NCI-H1930 (cell line): ENCODE measurements at places on chromosomes 4 and X.

DNA sequence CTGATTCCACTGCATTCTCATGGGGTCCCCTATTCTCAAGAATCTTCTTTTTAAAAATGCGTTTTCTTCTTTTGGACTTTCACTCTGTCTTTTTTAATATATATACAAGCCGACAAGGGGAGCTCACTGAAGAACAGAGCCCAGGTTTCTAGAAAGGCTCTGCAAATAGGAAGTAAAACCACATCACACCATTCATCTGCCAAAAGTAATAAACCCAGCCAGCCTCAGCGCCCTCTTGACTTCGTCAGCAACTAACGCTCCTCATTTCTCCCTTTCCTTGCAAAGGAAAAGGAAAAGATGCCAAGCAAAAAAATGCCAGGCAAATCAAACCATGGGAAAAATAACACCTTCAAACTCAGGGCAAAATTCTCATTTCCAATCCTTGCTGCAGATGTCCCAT, 136.4 kb downstream of the HHIP start:
- no peak for DNase-seq

GRCh38 chr4:82335043-82335442, 38.7 kb downstream of the HNRNPD start:
- DNase-seq, result no peak

DNA sequence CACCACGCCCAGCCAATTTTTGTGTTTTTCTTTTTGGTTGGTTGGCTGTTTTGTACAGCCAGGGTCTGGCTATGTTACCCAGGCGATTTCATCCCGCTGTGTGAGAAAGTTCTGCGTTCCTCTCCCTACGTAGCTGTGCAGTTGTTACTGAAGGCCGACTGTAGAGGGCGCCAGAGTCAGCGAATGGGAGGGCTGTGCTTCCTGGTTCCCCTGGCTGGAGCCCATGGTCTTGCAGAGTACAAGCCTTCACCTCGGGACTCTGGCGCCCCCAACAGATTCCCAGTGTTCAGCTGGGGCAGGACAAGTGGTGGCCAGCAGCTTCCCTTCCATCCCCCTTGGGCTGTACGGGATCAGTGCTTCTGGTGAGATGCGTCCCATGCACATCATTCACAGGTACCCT, 5.6 kb upstream of the CT45A1 start:
- peak; percentile 83 for DNase-seq

GRCh38 chr4:157043131-157043530, 32.8 kb upstream of the GLRB start:
- DNase-seq, result no peak

DNA sequence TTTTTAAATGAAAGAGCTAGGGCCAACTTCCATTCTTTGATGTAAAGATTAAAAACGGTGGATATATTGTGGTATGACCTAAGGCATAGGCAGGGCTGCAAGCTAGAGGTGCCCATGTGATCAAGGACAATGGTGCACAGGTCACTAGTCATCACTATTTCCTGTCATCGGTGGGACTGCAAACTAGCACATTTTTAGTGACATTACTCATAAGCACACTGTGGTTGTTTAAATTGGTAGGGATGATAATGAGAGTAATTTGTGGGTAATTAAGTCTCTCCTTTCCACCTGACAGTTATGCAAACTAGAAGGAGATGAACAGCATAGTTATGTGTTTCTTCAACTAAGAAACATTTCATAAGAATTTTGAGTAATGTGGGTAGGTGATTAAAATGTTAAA, 85.4 kb downstream of the GPRIN3 start:
- DNase-seq, result no peak

DNA sequence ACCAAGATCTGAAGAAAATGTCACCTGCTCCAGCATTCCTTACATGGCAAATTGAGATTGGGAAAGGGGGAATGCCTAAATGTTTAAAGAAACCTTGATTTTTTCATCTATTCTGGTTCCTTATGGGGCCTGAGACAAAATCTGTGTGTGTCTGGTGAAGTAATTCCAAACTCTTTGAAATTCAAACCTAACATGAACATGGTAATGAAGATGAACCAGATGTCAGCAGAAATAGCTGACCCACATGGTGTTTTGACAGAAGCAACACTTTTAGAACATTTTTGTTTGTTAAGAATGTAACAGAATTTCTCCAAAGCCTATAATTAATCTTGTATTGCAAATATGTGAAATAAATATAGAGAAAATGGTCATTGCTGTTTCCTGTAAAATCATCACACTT, 133.0 kb downstream of the PARM1 start:
- no peak for DNase-seq

DNA sequence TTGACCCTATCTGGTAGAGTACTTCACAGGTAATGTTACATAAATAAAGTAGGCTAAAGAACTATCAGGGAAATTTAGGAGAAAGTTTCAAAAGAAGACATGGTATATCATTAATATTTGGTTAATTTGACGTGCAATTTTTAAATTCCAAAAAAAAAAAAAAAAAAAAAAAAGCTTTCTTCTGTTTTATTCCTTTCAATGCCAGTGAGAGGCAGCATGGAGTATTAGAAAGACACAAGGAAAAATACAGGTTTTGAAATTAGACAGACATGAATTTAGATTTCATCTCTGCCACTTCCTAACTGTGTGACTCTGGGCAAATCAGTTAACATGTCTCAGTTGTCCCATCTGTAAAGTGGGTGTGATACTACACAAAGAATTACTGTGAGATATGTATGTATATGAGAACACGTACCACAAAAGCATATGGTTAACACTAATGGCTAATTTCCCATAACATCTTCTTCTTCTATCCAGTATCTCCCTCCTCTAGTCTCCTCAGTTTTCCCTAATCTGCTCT, 132.5 kb downstream of the GPC3 start:
- DNase-seq, result no peak

GRCh38 chrX:103941201-103941975, 21.0 kb upstream of the TMSB15B start:
- DNase-seq, result no peak

- DNase-seq, result no peak
These were observed 20.4 kb downstream of the ADGRL3 start for GRCh38 chr4:61220556-61220955.

GRCh38 chr4:177275999-177276398, 33.7 kb upstream of the NEIL3 start:
- no peak for DNase-seq

DNA sequence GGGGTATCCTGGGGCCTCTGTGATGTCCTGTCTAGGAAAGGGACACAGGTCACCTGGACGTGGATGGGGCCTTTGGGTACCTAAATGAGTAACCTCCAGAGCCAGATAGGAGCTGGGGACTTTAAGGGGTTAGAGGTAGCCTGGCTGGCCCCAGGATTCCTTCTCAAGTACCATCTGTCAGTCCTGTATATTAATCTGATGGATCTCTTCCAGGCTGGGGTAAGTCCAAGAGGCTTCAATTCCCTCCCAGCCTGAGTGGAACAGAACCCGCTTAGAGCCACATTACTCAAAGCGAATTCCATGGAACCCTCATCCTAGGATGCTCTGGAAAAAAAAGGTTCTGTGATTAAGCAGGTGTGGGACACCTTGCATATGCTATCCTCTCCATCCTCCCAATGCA, 24.8 kb upstream of the MAP3K15 start:
- no peak for DNase-seq

DNA sequence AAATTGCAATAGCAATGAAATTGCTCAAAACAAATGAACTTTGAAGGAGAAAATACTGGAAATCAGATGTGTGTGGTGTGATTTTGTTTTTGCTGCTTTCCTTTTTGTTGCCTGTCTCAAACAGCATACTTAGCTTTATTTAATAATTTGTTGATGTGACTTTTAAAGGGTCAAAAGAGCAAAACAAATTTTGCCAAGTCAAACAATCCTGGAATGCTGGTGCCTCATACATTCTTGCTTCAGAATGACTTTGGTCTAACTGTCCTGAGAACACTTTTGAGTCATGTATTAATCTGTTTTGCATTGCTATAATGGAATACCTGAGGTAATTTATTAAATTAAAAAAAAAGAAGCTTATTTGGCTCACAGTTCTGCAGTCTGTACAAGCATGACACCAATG, 3.4 kb downstream of the PF4V1 start:
- no peak for DNase-seq

DNA sequence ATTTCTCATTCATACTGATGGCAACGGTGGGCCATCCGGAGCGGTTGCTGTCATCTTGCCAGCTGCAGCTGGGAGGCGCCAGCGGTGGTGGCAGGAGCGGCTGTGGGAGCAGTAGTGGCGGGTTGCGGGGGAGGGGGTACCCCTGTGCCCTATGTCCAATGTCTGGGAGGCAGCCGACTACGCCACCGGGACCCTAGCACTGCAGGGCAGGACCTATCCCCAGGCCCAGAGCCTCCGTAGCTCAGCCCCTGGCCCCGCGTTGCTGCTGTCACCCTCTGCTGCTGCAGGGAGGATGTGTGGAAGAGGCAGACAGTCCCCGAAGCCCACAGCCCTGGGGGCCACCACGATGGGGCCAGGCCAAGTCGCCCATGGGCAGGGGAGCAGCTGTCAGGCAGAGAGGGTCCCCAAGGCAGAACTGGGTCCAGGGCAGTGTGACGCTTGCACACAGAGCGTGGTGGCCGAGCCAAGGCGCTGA, 10.0 kb upstream of the SPP1 start:
- no peak for DNase-seq

- no peak for DNase-seq
These were observed 214.5 kb upstream of the GIMD1 start for GRCh38 chr4:106583108-106583507.

DNA sequence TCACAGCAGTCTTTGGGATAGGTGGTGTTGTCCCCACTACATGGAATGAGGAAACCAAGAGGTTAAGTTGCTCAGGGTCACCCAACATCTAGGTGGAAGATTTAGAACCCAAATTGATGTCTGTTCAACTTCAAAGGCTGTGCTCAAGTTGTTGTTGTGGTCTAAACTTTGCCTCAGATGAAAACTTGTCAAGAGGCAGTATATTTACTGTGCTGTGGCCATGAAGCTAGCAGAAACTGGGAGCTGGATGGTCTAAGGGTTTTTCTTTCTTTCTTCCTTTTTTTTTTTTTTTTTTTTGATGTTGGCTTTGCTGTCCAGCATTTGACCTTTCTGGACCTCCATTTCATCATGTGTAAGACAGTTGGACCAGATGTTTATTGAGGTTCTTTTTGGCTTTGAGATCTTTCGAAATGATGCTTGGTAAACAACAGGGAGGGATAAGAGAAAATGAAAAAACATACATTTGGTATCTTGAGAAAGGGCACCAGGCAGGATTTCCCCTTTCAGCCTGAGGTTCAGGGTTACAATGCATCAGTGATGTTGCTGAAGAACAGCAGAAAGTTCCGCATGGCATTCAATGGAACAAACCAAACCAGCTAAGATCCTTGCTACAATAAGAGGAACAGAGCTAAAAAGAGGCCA, 166.2 kb upstream of the RPS6KA3 start:
- DNase-seq, result no peak
